ENCODE measurements at places on chromosomes 5 and 9. TPM values are rescaled to one million over a fixed set of nuclear protein-coding genes. Genes with fewer than 3 reads are reported as not detected.

- no peak overlapping the region for H3K27ac ChIP-seq
- no peak for DNase-seq
- H3K36me3 ChIP-seq, result no peaks in the 10 kb centered on the region
- no peaks in the 10 kb centered on the region for H3K4me1 ChIP-seq
- no peaks in the 10 kb centered on the region for H3K27me3 ChIP-seq
Measured at GRCh38 chr5:120419127-120419526, 45.0 kb upstream of the PRR16 start.

DNA sequence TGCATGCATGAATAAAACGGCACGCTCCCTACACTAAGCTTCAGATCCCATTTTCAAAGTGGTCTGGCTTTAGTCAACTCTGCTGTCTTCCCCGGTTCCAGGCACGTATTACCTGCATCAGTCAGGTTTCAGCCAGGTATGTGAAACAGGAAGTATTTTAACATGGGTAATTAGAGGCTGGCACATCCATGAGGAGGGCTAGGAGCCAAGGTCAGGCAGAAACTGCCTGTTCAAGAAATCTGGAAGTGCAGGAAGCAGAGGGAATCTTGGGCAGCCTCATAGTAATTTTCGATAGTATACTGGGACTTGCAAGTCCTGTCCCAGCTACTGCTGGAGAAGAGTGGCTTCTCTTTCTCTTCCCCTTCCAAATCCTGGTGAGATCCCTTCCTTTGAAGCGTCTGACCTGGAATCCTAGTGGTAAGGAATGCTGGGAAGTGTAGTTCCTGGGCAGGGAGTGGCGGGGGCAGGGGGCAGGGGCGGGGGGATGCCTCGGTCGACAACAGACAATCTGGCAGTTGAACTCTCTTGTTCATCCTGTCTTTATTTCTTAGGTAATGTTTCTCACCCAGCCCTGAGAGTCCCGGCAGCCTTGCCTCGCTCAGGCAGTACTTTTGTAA is 403.1 kb downstream of the TLE4 start:
- no peak for DNase-seq
- no peak overlapping the region for H3K4me3 ChIP-seq
- no peaks in the 10 kb centered on the region for H3K27me3 ChIP-seq
- no peaks in the 10 kb centered on the region for H3K36me3 ChIP-seq
- H3K27ac ChIP-seq, result no peak overlapping the region

DNA sequence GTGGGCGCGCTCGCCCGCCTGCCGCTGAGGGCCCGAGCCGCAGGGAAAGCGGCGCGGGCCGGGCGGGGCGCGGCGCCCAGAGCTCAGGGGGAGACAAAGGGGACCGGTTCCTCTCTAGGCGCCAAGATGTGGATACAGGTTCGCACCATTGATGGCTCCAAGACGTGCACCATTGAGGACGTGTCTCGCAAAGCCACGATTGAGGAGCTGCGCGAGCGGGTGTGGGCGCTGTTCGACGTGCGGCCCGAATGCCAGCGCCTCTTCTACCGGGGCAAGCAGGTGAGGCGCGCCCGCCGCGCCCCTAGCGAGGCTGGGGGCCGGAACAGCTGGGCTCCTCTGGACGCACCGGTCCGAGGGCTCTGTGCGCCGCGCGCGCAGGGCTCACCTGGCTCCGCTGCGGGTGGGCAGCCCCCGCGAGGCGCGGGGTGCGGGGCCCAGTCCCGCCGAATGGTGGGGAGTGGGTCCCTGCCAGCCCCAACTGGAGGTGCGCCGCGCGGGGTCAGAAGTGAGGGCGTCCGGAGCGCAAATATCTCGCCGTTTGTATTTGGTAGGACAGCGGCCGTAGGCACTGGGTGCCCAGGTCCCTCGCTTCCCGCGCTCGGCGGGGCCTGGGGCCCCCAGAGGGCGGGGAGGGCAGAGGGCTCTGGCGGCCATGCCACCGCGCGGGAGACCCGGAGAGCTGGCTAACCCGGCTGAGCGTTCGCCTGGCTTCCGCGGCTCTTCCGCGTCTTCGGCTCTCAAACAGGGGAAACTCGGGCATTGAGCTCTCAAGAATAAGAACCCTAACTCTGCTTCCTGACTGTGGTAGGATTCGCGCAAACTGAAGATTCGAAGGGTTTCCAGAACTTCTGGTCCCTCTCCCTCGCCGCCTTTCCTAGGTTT is 607 bp downstream of the UHRF2 start:
- peak overlapping the region; percentile 92 for H3K27ac ChIP-seq
- peaks cover 9% of the 10 kb centered on the region for H3K4me1 ChIP-seq
- DNase-seq, result peak; percentile 48
- H3K27me3 ChIP-seq, result no peaks in the 10 kb centered on the region
- H3K36me3 ChIP-seq, result no peaks in the 10 kb centered on the region

GRCh38 chr5:160018945-160019625 is 10.1 kb downstream of the TTC1 start:
- no peak overlapping the region for H3K27ac ChIP-seq
- H3K36me3 ChIP-seq, result no peaks in the 10 kb centered on the region
- DNase-seq, result no peak
- H3K4me1 ChIP-seq, result no peaks in the 10 kb centered on the region
- H3K4me3 ChIP-seq, result no peak overlapping the region

The RASA1 gene
- 61.1 TPM for total RNA-seq

The EMB gene
- total RNA-seq, result 32.4 TPM
